ENCODE measurements at places on chromosomes 4 and X. TPM values are rescaled to one million over a fixed set of nuclear protein-coding genes. Genes with fewer than 3 reads are reported as not detected.
A peak's percentile ranks its signal among the peaks of the same experiment; 100 is the strongest.

The PDLIM3 gene
- not detected for total RNA-seq

The RAB9B gene
- total RNA-seq: 0.64 TPM

The ZCCHC18 gene
- 4.4 TPM for total RNA-seq

The JCHAIN gene
- 3.5 TPM for total RNA-seq

The CT55 gene
- total RNA-seq: not detected

The PPP1R2C gene
- 0.72 TPM for total RNA-seq

GRCh38 chrX:46624090-46624786, 50.7 kb downstream of the CHST7 start:
- no peak for DNase-seq

DNA sequence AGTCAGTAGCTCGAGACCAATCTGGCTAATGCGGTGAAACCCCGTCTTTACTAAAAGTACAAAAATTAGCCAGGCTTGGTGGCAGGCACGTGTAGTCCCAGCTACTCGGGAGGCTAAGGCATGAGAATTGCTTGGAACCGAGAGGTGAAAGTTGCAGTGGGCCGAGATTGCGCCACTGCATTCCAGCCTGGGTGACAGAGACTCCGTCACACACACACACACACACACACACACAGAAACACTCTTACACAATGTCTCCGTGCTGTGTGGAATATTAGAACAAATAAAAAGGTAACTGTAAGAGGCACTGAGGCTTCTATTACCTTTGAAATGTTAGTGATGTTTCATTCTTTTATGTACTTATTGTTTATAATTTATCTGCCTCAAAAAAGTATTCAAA, 326.6 kb downstream of the GPAT3 start:
- DNase-seq: no peak

DNA sequence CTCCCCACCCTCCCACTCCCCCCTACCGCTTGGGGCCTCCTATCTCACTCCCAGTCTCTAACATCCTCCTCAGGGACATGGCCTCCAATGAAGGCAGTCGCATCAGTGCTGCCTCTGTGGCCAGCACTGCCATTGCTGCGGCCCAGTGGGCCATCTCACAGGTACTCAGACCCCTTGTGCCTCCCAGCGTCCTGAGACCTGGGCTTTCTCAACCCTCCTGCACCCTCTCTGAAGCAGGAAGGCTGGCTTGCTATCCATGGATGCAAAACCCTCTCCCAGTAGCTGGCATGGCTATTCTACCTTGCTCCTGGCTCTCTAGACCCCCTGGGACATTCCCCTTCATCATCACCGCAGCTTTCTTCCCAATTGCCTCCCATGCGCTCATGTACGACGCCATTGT, 13.3 kb upstream of the UBA1 start:
- DNase-seq: no peak

DNA sequence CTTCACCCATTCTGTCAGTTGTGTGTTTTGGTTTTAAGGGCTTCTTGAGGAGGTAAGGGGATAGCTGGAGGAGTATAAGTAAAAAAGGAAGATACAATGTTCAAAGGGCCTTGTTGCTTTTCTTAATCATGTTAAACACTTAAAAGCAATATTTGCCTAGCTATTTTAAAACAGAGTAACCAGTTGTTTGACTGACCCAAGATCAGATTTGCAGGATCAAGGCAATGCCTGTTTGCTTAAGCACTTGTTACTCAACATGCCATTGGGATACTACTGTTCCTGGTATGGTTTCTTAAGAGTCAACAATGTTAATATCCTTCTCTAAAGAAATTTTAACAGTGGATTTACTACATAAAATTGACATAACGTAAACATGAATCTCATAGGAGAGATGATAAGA, 2.6 kb downstream of the DCLK2 start:
- no peak for DNase-seq

- no peak for DNase-seq
Observed at GRCh38 chrX:69362856-69363255, 141.3 kb upstream of the NALF2 start.

DNA sequence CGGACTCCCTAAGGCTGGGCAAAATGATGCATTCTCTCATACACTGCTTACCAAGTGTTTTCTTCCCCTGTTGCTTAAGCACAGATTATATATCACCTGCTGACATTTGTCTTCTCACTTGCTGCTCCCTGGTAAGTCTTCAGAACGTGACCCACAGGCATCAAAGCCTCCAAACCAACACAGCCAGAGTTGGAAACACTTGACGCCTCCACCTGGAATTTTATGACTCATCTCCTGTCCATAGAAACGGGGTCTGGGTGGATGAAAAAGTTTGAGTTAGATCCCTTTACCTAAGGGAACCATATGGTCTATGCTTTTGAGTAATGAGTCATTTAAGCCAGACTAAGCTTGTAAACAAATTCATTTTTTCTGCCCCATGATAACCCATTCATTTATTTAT, 251.6 kb downstream of the USP46 start:
- DNase-seq: no peak

GRCh38 chr4:156635051-156635450, 336.5 kb downstream of the PDGFC start:
- DNase-seq: no peak

- DNase-seq: no peak
Observed at GRCh38 chr4:128654465-128654864, 155.0 kb upstream of the JADE1 start.

DNA sequence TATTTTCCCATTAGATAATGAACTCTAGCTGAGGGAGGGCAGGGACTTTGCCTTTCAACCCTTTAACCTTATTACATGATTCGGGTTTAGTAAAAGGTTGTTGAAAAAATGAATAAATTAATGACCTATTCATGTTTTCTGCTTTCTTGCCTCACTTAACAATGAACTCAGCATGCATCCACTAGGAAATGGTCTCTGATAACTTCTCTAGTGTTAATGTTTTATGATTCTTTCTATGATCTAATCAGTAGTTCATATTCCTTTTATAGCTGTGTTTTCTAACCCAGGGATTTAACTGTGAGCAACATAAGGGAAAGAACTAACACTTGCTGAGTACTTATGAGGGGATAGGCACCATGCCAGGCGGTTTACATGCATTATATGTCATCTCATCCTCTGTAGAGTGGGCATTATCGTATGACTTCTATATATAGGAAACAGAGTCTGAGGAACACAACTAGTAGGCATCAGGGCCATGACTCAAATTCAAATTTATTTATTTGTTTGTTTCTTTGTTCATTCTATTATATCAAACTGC, 236.7 kb upstream of the MAB21L2 start:
- no peak for DNase-seq

DNA sequence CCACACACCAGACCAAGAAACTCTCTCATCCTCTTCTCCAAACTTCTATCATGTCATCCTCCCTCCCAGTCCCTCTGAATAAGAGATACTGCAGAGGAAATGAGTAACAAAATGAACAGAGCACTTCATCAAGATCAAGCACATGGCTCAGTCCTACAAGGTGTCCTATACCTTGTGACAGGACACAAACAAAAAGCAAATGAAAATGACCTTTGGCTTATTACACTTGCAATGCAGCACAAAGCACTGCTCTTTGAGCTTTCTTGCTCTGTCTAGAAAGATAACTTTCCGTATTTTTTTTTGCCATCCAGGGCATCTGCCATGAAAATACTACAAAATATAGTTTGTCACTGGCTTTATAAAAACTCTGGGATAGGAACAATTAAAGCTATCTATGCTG, 402.7 kb downstream of the HNRNPD start:
- no peak for DNase-seq

DNA sequence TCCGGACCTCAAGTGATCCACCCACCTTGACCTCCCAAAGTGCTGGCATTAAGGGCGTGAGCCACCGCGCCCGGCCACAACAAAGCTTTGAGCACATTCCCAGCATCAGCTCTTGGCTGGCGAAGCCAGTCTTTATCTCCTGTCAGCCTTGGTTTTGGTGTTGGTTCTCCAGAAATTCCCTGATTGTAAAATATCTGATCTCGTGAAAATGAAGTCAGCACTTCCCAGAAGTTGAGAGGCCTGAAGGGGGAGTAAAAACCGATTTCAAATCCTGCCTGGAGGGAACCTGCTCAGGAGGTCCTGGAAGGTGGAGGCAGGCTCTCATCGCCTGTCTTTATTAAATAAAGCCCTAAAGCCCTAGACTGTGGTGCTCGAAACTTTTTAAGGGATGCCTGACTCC, 33.6 kb downstream of the PTTG2 start:
- no peak for DNase-seq

GRCh38 chrX:48779399-48779798, 7.0 kb upstream of the GATA1 start:
- DNase-seq: no peak

DNA sequence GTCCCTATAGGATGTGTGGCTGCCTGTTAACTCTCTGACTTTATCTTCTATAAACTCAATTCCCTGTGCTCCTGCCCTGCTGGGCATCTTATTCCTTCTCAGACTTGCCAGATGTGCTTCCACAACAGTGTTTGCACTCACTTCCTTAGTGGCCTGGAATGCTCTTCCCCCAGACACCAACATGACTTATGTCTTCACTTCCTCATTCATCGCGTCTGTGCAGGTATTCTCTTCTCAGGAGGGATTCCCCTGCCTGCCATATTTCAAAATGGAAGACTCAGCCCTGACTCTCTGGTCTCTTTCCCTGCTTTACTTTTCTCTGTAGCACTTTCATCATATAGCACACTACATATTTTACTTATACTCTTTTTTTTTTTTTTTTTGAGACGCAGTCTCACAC, 344.0 kb downstream of the CENPC start:
- no peak for DNase-seq

DNA sequence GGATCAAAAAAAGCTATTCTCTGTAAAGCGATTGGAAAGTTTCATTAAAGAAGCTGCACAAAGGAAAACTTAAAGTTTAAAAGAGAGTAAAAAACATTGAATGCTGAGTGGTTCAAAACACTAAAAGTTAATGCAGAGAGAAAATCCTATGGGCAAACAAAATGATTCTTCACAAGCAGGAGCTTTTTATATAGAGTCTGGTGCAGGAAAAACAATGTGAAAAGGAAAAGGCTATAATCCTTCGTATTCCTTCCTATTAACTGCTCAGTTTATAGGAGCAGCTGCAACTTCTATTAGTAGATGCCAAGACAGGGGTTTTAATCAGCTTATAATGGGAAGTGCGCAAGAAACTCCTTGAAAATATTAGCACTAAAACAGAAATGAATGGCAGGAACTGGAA, 100.7 kb downstream of the PDGFC start:
- DNase-seq: no peak

- no peak for DNase-seq
Observed at GRCh38 chr4:33841120-33841519, 2403.2 kb downstream of the ARAP2 start.

GRCh38 chr4:13547485-13548041, 3.3 kb upstream of the NKX3-2 start:
- no peak for DNase-seq

GRCh38 chr4:139014371-139015268, 961 bp upstream of the NOCT start:
- no peak for DNase-seq

DNA sequence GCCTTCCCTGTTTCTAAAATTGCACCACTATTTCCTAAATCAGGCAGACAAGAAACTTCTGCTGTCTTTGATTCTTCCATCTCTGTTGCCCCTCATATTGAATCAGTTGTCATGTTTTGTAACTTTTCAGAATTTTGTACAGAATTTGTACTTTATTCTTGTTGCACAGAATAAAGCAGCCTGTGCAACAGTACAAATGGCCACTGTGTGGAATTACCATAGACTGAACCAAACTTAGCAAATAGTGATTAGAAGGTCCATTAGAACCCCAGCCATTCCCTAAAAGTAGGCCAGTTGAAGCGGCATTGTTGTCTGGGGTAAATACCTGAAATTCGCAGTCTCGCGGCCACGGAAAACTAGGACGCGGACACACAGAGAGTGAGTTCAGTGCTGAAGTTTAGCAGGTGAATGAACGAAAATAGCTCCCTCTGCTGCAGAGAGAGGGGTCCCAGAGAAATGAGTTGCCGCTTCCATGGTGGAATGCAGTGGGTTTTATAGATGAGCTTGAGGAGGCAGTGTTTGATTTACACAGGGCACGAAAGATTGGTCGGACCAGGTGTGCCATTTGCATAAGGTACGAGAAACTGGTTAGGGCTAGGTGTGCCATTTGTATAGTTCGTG, 71.8 kb downstream of the C4orf33 start:
- no peak for DNase-seq

GRCh38 chrX:40513012-40513411, 67.8 kb upstream of the ATP6AP2 start:
- DNase-seq: no peak

GRCh38 chrX:153642051-153642654, 4.8 kb upstream of the DUSP9 start:
- peak; percentile 26 for DNase-seq

- DNase-seq: no peak
Observed at GRCh38 chrX:122572461-122572860, 611.6 kb upstream of the GRIA3 start.

DNA sequence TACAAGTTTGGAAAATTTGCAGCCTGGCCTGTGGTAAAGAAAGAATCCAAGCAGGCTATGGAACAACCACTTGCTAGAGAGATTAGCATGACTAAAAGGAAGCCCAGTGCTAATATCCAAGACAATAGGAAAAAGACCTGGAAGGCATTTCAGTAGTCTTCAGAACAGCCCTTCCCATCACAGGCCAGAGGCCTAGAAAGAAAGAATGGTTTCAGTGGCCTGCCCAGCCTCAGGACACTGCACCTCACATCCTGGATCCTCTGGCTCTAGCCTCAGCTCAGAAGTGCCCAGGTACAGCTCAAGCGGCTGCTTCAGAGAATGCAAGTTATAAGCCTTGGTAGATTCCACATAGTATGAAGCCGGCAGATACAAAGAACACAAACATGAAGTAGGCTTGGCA, 449.8 kb upstream of the AR start:
- no peak for DNase-seq

DNA sequence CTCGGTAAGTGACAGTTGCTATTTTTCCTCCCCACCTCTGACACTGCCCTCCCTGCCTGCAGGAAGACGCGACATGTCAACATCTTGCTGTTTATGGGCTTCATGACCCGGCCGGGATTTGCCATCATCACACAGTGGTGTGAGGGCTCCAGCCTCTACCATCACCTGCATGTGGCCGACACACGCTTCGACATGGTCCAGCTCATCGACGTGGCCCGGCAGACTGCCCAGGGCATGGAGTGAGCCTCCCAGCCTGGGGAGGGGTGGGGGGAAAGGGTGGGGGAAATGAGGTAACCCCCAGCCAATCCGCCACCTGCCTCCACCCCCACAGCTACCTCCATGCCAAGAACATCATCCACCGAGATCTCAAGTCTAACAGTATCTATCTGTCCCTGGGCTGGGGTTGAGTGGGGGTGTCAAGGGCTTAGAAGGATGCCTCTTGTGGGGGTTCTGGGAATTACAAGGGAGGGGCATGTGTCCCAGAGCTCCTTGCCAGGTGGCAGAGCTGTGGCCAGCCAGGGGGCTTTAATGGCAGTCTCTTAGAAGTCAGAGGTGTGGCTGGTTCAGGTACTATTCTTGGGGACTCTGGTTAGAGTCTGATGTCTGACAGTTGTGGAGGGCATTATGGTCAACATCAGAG, 7.8 kb downstream of the ARAF start:
- DNase-seq: no peak

DNA sequence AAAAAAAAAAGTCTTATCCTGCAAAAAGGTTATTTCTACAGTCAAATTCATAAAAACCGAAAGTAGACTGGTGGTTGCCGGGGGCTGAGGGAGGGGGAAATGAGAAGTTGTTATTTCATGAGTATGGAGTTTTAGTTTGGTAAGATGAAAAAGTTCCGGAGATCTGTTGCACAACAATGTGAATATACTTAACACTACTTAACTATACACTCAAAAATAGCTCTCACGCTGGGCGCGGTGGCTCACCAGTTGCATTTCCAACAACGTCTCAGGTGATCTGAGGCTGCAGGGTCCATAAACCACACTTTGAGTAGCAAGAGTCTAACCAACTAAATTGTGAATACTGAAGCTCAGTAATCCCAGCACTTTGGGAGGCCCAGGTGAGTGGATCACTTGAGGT, 52.4 kb downstream of the ANOS1 start:
- no peak for DNase-seq
